ENCODE measurements at places on chromosomes 11 and 22.

DNA sequence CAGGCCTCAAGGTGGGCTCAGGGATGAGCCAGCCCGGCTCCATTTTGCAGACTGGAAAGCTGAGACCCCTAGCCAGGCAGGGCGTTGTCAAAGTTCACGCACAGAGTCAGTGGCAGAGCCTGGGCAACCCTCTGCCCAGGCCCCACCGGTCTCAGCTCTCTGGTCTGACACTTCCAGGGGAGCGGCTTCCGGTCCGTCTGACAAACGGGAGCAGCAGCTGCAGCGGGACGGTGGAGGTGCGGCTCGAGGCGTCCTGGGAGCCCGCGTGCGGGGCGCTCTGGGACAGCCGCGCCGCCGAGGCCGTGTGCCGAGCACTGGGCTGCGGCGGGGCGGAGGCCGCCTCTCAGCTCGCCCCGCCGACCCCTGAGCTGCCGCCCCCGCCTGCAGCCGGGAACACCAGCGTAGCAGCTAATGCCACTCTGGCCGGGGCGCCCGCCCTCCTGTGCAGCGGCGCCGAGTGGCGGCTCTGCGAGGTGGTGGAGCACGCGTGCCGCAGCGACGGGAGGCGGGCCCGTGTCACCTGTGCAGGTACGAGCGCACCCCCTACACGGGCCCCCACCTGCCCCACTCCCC, 36.0 kb downstream of the CD6 start:
- no peak for DNase-seq

- no peak for DNase-seq
Observed at GRCh38 chr22:43399338-43399979, 12.4 kb upstream of the MPPED1 start.

- DNase-seq = no peak
Observed at GRCh38 chr11:1153951-1154493, 3.7 kb upstream of the MUC5AC start.

DNA sequence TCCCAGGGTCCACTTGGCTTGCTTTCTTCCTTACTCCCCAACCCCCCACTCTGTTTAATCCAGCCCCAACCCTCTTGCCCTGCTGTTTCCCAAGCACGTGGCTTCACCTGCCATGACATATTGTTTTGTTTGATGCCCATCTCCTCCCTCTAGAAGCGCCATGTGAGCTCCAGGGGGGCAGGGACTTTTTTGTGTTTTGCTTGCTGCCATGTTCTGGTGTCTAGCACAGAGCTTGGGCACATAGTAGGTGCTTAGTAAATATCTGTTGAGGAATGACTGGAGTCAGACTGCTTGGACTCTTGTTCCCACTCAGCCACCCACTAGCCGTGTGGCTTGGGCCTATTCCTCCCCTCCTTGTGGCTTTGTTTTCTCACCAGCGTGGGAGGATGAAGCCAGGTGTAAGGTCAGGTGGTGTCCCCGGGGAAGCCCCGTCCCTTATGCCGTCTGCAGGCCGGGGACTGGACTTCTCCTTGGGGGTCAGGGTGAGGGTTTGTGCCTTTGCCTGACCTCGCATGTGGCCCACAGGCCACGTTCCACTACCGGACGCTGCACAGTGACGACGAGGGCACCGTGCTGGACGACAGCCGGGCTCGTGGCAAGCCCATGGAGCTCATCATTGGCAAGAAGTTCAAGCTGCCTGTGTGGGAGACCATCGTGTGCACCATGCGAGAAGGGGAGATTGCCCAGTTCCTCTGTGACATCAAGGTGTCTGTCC, 3.8 kb downstream of the AIP start:
- no peak for DNase-seq

- DNase-seq = no peak
Observed at GRCh38 chr11:26227301-26227746, 104.6 kb upstream of the ANO3 start.

GRCh38 chr11:64090806-64091516, 55.2 kb downstream of the FLRT1 start:
- DNase-seq = no peak

DNA sequence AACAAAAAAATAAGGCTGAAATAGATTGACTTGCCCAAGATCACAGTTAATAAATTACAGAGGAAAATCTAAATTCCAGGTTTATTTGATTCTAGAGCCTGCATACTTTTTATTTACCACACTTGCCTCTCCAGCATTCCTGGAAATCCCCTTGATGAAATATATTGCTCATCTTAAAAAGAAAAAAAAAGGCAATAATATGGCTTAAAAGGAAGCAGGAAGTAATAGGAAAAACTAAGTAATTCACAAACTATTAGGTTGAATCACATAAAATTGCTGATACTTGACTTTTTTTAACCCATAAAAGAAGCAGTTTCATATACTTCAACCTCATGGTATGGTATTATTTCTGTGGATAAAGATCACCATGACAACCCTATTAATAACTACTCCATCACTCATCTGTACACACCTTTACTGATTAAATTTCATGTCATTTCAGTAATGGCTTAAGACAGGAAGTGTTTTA, 52.9 kb downstream of the COPB1 start:
- no peak for DNase-seq

DNA sequence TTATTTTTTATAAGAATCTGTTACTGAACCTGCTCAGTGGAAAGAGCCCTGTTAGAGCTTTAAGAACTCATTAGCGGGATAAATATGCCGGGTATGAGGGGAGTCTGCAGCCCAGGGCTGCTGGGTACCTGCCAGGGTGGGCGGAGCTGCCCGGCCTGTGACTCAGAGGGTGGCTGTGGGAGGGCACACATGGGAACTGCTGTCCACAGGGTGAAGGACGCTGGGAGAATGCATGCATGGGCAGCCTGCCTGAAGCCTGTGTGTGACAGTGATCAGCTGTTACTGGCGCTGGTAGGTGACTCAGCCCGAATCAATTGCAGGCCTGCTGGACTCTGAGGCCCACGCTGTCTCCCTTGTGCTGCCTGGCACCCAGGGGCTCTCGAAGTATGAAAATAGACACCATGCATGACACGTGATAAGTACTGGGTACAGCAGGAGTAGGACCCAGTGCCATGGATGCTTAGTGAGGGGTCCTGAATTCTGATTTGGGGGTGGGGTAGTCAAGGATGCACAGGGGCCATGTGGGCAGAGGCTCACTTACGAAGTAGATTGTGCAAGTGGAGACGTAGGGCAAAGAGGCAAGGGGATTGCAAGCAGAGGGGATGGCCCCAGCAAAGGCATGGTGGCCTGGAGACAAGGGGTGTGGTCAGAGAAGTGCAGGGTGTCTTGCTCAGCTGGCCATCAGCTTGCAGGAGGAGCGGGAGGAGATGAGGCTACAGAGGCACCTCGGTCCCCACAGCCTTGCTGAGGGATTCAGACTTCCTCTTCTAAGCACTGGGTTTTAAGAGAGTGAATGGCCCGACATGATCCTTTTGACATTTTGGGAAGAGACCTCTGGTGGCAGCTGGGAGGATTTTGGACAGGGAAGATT, 36.5 kb downstream of the GRIK4 start:
- peak; percentile 87 for DNase-seq

- DNase-seq = no peak
Observed at GRCh38 chr22:48926136-48926535, 901.5 kb downstream of the BRD1 start.

- DNase-seq = no peak
Observed at GRCh38 chr11:9576701-9577381, 3.4 kb downstream of the WEE1 start.

GRCh38 chr11:14110629-14111028, 148.1 kb downstream of the SPON1 start:
- DNase-seq = no peak

DNA sequence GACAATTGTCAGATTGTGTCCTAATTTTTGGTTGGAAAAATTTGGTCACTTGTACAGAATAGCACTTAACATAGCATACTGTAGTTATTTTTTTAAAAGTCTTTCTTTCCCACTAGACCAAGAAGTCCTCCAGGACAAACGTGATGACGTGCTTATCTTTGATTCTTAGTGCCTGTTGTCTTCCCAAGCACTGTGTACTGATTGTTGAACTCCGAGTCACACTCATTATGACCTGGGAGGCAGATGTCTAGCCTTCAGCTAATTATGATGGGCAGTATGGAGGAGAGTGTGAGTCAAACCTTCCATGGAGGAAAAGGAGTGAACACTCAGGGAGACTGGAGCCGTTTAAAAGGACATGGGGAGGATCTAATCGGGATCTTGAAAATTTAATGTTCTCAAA, 119.8 kb downstream of the SPON1 start:
- no peak for DNase-seq

- DNase-seq = no peak
Observed at GRCh38 chr11:126722956-126723664, 277.5 kb downstream of the KIRREL3 start.
